ENCODE measurements at places on chromosomes 13 and 19. TPM values are rescaled to one million over a fixed set of nuclear protein-coding genes. Genes with fewer than 3 reads are reported as not detected.

Gene ZNF253
- 1.1 TPM for total RNA-seq

GRCh38 chr13:46895381-46895780 is 1.5 kb downstream of the HTR2A start:
- DNase-seq = no peak

Gene C19orf38
- total RNA-seq = 0.63 TPM

Gene CYP2F1
- not detected for total RNA-seq

DNA sequence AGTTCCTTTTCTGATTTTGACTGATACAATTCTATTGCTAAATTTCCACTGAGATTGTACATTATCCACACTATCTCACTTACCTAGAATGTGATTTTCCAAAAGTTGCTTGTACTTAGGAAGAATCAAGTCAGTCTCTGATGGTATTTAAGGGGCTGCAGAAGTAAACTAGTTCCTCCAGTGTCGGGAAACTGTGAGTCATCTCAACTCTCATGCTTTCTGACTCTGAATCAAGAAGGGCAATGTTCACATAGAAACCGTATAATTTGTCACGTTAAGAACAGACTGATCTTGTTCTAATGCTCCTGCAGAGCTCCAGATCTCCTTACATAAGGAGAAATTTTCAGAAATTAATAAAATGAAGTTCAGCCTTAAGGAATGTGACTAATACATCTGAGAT is 369.3 kb downstream of the KLF5 start:
- peak; percentile 84 for DNase-seq

Gene OR7D4
- not detected for total RNA-seq

GRCh38 chr13:111514610-111515306 is 194.3 kb downstream of the TEX29 start:
- no peak for DNase-seq

- DNase-seq = no peak
These were observed 4.2 kb downstream of the ZNF101 start for GRCh38 chr19:19672816-19673215.

DNA sequence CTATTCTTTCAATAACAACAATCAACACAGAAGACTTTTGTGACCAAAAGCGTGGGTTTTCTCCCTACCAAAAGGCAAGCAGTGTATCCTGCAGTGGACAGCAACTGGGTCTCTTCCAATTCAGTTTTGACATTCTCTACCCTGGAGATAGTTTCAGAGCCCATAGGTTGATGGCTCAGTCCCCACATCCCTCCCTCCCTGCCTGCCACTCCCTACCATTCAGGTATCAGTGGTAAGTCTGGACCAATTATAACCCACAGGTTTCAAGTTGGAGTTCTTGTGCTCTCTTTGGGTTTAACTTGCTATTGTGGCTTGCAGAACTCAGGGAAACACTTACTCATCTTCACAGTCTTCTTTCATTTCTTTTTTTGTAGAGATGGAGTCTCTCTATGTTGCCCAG is 60.2 kb downstream of the ZNF823 start:
- no peak for DNase-seq

DNA sequence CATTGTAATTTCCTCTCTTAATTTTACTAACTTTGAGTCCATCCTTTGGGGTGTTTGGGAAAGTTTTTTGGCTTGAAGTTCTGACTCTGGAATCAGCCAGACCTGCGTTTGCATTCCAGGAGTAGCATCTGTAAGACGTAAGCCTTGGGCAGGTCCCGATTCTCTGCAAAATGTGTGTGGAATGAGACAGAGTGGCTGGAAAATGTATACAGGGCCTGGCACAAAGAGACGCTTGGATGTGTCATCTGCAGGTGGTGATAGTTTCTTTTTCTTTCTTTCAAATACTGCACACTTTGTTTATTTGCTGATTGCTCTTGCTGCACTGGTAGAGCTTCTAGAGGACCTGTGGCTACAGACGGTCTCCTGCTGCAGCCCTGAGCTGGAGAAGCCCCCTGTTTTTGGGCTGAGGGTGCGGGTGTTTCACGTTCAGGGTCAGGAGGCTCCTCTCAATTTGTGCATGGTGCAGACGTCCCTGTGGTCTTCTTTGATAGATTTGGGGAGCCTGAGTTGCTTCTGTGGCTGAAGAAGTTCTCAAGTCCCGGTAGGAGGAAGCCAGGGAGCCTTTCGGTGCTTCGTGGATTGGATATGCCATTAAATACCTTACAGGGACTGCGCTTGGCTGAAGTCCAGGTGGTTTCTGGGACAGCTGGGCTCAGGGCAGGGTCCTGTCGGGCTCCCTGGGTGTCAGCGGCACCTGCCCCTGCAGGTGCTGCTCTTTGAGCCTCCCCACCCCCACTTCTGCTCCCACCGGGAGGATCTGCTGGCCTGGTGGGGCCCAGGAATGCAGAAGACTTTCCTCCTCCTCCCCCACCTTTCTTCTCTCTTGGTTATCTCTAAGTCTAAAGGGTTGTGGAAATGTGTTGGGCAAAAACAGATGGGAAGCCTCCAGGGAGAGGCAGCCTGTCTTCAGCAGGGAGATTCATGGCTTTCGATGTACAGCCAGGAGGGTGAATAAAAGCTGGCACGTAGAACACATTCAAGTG is 44.0 kb upstream of the GAS6 start:
- no peak for DNase-seq

DNA sequence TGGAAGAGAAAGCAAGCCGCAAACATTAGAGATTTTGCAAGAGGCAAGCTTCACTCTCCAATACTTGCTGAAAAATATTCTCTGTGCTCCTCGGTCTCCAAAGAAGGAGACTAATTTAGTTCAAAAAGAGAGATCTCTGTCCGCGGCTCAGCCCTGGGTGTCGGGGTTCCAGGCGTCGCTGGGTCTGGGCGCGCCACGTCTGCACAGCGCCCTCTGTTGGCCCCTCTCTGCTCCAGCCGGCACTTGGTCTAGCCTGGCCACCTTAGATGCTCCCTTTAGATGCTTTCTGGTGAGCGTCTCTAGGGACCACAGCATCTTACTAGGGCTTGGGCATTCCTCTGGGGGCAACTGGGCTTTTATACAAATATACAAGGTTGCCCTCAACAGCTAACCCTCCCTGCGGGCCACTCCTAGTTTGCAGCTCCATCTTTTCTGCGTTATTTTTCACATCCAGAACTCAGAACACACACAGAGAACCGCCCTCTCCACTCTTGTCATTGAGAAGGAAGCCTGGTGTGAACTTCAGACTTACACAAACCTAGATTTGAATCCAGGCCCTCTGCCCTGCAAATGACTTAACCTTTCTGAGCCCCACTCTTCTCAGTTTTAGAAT is 78.3 kb downstream of the CYSLTR2 start:
- peak; percentile 36 for DNase-seq

GRCh38 chr19:998064-998463 is 2.2 kb upstream of the GRIN3B start:
- no peak for DNase-seq

- DNase-seq = peak; percentile 36
These were observed 25.1 kb downstream of the TMEM161A start for GRCh38 chr19:19113040-19113626.

- no peak for DNase-seq
These were observed 220.9 kb downstream of the TUBA3C start for GRCh38 chr13:18960637-18961227.

Gene CDC42EP5
- total RNA-seq = 1.4 TPM

DNA sequence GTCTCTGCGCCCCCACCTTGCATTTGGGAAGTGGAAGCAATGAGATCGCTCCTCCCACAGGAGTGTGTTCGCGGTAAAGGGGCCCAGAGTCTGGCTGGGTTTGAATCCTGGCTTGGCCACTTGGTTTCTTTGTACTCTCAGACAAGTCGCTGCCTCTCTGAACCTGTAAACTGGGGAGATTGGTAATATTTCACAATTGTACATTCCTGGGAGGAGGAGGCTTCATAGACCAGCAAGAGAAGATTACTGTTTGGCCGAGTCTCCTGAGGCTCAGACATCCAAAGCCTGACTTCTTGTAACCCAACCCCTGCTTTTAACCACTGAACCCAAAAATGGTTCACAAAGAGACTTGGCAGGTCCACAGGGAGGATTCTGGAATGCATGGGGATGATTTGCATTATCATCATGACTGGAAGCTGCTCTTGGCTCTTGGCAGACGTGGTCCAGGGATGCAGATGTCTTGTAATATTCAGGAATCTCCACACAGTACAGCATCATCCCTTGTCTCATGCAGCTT is 13.6 kb upstream of the STRN4 start:
- DNase-seq = no peak

DNA sequence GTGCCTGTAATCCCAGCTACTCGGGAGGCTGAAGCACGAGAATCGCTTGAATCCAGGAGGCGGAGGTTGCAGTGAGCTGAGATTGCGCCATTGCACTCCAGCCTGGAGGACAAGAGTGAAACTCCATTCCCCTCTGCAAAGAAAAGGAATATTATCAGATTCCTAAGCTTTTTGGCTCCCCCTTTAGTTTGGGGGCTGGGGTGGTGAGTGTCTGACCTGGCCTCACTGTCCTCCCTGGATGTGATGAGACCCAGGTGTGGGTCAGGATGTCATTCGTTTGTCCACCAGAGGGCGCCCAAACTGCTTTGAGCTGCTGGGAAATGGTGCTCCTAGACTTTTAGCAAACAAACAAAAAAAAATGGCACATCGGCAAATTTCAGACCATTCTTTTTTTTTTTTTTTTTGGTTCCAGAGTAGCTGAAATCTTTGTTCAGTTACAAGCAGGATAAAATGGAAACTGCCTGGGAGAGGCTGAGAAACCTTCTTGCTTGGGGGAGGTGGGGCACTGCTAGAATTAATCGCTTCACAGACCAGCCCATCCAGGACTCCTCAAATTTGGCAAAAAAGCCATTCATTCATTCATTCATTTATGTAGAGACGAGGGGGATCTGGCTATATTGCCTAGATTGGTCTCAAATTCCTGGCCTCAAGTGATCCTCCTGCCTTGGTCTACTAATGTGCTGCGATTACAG is 29.4 kb downstream of the SPC24 start:
- DNase-seq = peak; percentile 87

DNA sequence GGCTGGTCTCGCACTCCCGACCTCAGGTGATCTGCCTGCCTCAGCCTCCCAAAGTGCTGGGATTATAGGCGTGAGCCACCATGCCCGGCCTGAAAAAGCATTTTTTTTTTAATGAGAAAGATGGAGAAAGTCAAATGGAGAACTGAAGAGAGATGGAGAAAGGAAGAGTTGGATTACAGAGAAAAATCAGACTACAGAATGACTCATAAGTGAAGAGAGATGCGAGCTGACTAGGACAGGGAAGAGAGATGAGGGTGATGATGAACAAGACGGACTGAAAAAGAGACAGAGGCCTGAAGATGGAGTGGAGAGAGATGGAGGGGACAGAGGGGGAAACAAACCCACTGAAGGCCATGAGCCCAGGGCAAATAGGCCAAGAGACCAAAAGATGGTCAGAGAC is 1.5 kb downstream of the DHX34 start:
- DNase-seq = no peak

Gene SLC25A41
- not detected for total RNA-seq

DNA sequence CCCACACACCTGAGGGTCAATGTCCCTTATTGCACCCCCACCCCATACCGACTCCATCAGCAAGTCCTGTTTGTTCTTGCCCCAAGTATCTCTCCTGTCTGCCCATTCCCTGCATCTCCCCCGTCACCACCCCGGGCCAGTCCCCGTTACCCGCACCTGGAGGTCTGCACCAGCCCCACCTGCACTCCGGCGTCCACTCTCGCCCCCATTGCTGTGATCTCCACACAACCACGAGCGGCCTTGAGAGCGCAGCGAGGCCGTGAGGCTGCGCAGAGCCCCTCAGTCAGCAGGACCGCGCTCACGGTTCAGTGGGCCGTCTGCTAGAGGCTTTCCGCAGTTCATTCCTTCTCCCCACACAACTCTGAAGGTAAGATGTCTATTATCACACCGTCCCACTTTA is 152.8 kb downstream of the KATNAL1 start:
- DNase-seq = no peak

GRCh38 chr19:30935146-30935545 is 414.1 kb downstream of the TSHZ3 start:
- no peak for DNase-seq

GRCh38 chr13:77477299-77477848 is 58.1 kb upstream of the SCEL start:
- DNase-seq = no peak

GRCh38 chr13:76330761-76331160 is 555.4 kb downstream of the KCTD12 start:
- no peak for DNase-seq

- DNase-seq = no peak
These were observed 185.7 kb downstream of the PTPRS start for GRCh38 chr19:5154799-5155426.

GRCh38 chr19:791567-792305 is 5.5 kb upstream of the PTBP1 start:
- DNase-seq = no peak

DNA sequence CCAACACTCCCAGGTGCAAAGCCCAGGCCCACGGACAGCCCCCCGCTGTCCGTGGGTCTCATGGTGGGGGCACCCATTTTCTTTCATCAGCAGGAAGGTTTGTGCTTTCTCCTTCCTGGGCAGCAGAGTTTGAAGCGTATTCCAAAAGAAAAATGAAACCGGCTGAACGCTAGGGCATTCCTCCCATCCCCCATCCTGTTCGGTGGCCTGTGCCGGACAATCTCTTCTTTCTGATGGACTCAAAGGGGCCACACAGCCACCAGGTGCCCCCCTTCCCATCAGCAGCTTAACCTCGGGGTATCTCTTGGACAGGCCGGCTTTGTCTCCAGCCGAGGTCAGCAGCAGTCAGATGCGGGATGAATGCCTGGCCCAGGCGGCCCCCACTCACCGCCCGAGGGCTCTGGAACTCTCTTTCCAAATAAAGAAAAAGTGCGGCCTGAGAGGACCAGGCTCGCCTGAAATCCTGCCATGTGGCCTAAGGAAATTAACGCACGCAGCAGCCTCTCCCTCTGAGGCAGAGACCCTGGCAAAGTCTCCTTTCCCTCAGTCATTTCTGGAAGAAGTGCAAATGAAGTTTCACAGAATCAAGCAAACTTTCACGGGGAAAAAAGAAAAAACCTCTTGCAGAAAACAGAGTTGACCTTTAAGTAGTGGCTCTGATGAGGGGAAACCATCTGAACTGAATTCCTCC is 67.8 kb downstream of the RASA3 start:
- DNase-seq = peak; percentile 20

GRCh38 chr13:104382951-104383350 is 1316.7 kb upstream of the SLC10A2 start:
- no peak for DNase-seq

Gene B3GNT8
- total RNA-seq = 2.3 TPM

GRCh38 chr13:42137856-42138537 is 89.5 kb downstream of the DGKH start:
- DNase-seq = no peak

DNA sequence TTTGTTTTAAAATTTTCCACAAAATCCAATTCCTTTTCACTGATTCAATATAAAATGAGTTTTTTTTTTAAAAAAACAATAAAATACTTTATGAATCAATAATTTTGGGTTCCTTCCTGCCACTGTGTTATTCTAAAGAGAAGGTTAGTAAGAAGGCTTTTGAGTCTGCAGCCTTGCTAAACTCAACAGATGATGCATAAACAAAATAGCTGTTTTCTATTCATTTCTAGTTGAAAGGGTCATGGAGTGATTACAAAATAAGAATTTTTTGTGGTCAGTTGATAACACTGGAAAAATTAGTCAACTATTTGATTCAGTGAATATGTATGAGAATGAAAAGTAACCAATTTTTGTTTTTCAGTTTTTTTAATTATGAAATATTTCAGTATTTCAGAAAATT is 169.9 kb downstream of the VWA8 start:
- DNase-seq = no peak

Gene KLK4
- total RNA-seq = not detected

Gene OR7A5
- total RNA-seq = not detected

Gene FOXA3
- 0.40 TPM for total RNA-seq

Gene CPAMD8
- total RNA-seq = 3.9 TPM

Measured in PC-3 (cell line).